ENCODE measurements at places on chromosomes 4 and X.

DNA sequence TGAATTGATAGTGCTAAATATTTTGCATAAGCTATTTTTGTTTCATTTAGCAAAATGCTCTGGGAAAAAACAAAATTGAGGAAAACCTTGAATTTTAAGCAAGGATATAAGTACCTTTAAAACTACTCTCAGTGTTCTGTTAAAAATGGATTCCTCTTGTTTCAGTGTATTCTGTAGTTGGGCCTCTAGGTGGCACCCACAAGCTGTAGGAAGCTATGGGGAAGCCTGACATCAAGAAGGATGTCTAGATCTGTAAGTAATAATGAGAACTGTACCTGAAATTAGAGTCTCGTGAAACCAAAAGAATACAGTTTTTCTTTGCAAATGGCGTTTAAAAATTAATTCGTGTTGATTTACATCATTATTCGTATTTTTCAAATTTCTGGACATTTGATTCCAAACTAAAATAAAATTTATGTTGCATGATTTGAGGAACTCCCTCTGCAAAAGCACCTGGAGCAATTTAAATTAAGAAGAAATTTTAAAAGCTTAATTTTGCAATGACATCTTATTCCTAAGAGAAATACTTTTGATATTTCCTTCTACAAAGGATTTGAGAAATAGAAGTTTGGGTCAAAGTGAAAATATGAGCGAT lies 51.2 kb downstream of the TMPRSS11E start:
- peak; percentile 25 for DNase-seq

DNA sequence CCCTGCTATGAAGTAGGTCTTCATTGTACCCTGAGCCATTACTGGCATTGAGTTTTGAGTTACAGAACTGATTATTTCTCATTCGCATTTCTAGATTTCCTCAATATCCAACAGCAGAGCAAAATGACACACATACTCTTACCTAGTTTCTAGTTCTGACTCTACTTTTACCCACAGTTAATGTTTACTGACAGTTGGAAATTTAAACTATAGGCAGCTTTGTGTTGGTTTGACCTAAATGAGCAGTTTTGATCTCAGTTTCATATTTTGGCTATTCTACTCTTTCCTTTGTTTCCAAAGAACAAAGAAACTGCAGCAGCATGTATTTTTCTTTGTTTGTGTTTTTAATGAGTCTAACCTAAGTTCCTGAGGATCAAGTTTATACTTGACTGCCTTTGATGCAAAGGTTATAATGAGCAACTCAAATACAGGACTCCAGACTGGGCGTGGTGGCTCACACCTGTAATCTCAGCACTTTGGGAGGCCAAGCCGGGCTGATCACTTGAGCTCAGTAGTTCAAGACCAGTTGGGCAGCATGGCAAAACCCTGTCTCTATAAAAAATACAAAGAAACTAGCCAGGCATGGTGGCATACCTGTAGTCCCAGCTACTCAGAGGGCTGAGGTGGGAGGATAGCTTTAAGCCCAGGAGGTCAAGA lies 30.4 kb downstream of the TXK start:
- DNase-seq: no peak

DNA sequence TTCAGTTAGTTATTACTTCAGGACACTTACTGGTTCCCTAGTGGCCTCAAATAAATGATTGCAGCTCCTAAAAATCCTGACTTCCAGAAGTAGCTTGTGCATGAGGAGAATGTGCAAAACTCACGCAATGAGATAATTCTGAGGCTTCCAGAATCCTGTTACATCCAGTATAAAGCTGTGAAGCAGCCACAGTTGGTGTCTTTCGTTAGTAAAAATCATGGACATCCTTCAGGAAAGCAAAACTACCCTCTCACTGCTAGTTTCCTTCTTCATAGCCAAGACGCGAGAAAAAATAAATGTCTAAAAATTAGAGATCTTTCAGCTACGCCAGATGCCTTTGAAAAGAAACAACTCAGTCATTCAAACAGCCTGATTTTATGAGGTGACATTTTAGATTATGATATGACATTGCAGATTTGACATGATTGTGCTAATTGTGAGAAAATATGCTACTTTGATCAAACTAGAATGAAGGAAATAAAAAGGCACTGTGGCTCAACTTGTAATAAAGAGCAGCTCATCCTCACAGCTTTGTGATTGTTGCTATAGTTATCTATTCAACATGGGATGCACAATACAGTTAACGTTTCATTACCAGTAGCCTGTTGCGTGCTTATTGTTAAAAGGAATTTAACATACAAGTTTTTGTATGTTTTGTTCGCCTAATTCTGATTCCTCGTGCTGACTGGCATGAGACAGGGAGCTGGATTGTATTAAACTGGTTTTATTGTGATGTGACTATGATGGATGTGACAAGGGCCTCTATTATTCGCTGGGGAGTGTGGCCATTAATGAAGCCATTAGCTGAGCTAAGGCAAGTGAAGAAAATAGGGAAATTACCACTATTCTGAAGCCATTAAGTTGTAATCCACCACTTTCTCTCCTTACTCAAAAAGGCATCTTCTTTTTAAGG lies 40.5 kb downstream of the AFF2 start:
- no peak for DNase-seq

- no peak for DNase-seq
Measured at GRCh38 chrX:141278306-141278705, 36.0 kb upstream of the SPANXC start.

GRCh38 chrX:23896981-23897380 lies 10.8 kb downstream of the APOO start:
- DNase-seq: no peak

DNA sequence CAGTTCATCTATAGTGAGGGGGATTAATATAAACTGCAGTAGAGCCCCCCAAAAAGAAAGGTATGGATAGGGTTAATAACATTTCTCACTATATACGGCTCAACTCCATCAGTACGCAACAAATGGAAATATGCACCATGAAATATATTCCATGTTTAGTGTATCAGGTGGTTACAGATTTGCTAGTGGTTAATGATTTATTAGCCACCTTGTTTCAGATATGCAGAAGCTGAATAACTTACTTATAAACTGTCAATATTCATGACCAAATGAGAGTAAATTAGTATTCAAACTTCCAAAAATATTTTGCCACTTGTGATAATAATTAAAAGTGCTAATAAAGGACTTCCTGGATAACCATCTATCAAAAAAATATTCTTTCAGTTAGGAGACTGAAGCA lies 14.8 kb downstream of the AMTN start:
- no peak for DNase-seq

GRCh38 chrX:134949271-134949670 lies 41.5 kb upstream of the SMIM10 start:
- DNase-seq: no peak

DNA sequence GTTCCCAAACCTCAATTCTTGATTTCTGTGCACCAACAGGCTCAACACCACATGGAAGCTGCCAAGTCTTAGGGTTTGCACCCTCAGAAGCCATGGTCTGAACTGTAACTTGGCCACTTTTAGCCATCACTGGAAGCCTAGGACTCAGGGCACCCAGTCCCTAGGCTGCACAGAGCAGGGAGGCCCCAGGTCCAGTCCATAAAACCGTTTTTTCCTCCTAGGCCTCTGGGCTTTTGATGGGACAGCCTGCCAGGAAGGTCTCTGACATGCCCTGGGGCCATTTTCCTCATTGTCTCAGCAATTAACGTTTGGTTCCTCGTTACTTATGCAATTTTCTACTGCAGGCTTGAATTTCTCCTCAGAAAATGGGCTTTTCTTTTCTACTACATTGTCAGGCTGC lies 1259.6 kb downstream of the RAPGEF2 start:
- DNase-seq: no peak

- DNase-seq: no peak
Measured at GRCh38 chr4:30536231-30536630, 183.9 kb upstream of the PCDH7 start.

DNA sequence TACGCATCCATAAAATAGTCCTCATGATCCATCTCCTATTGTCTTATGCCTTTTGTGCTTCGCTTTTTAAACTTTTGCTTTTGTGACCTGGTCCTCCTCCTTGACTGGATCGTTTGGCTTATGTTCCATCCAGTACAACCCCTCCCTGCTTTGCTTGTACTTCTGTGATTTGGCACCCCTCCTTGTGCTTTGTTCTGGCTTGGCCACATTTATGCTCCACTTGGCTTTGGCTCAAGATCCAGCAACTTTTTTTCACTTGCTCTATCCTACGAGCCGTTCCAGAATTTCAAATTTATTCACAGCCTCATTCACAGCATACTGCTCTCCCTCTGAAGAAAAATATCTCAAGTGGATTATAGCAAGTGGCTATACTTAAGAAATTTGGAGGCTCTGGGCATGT lies 28.0 kb upstream of the GLRA2 start:
- DNase-seq: no peak

GRCh38 chr4:135594521-135594920 lies 1392.9 kb upstream of the PABPC4L start:
- no peak for DNase-seq

GRCh38 chrX:10474913-10475568 lies 145.3 kb downstream of the MID1 start:
- no peak for DNase-seq

- DNase-seq: no peak
Measured at GRCh38 chrX:115958687-115959359, 211.7 kb upstream of the AGTR2 start.

DNA sequence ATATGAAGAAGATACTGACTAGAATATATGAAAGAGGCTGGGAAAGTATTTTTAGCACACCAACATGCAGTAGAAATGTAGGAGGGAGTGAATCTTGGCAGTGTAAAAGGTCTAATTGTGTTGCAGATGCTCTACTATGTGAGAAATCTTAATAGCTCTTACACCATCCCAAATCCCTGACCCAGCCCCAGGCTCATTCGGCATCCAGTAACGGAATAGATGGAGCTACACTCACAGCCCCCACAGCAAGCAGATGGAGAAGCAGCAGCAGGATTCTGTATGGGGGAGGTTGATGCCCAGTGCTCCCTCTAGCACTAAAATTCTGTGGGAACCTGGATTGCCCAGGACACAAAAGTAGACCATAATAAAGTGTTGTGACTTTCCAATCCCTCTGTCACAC lies 153.2 kb upstream of the PRDX4 start:
- no peak for DNase-seq

- peak; percentile 55 for DNase-seq
Measured at GRCh38 chrX:78945186-78945912, at the start of gene P2RY10. TSS of gene P2RY10 (plus strand) at chrX:78945391. CDS start at chrX:78960521, 15,130 bp downstream.

DNA sequence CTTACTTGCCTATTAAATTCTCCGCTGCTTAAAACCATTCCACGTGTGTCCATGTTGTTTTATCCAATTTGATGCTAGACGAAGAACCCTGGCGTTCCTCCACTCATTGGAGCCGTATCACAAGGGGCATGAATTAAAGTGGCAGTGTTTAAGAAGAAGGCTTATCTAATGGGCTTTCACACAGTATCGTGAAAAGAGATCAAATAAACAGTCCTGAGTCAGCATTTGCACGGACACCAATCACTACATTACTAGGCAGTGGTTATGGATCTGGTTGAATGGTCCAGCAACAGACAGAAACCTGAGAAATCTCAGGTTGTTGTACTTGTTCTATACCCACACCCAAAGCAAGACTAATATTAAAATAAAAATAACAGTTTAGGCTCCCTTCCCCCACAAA lies 671.6 kb downstream of the FAT4 start:
- DNase-seq: no peak

- no peak for DNase-seq
Measured at GRCh38 chr4:52874948-52875347, 12.8 kb downstream of the RASL11B start.

DNA sequence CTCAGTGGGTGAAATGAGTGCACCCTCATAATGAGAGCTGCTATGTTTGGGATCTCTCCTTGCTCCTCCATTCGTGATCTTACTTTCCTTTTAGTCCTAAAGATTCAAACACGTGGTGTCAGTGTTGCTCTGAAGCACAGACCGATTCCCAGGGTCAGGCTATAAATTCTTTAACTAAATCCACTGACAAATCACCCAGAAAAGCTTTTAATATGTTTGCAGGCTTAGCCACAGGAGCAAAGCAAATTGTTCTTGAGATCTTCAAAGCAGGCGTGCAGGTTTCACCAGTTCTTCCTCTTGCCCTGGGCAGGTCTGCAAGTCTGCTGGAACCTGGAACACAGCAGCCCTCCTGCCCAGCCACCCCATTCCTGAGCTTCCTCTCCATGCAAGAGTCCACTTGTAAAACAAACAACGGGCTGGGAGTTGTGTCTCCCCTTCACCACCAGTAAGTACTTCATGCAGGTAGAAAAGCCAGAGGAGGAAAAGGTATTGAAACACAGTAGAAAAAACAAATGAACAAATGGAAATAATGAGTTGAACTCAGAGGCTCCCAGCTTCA lies 70.1 kb upstream of the ENPP6 start:
- DNase-seq: no peak

- DNase-seq: peak; percentile 13
Measured at GRCh38 chr4:9765091-9765490, 16.3 kb upstream of the DRD5 start.

DNA sequence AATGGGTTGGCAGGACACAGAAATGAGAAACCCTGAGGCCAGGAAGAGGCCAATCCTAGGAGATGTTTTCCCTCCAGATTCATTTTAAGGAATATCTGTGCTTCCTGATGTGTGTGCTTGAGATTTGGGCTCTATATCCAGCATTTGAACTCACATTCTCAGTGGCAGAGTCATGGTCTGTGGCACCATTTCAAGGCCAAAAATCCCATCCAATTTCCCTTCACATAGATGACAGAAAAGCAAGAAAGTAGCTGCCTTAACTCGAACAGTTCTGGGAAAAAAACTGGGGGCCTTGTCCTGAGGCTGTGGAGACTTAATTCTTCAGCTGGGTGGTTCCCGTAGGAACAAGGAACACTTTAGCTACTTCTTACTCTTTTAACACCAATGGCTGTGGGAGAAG lies 27.4 kb downstream of the TAF7L start:
- DNase-seq: no peak

DNA sequence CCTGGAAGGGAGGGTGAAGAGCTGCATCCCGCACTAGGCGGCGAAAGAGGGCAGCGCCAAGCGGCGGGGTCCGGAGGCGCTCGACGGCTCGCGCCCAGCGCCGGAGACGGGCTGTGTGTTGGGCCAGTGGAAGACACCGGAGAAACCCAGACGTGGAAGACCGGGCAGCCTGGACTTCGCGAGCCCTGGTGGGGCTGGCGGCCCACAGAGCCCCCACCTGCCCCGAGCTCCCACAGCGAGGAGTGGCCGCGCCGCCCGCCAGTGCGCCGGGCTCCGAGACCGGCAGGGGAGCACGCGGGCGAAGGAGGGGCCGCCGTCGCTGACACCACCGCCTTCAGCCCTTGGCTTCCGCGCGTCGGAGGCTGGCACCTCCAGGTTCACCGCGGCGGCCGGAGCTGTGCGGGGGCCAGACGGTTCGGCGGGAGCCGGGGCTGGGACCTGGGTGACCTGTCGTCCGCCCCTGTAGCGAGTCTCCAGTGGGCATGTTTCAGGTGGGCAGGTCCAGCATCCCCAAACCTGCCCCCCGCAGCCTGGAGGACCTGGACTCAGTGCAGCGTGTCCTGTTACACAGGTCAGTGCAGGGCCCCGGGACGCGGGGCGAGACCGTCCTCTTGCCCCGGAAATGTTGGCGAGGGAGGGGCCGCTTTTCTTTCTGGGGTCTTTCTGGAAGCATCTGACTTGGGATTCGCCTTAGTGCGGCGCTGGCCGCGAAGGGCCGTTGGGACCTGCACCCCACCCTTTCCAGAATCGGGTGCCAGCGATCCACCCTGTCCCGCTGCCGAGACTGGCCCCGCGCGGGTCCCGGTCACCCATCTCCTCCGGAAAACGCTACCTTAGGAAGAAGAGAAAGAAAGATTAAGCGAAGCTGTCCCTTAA lies 9.6 kb upstream of the INTU start:
- no peak for DNase-seq

- no peak for DNase-seq
Measured at GRCh38 chr4:15400226-15400625, 27.6 kb upstream of the C1QTNF7 start.

- DNase-seq: peak; percentile 43
Measured at GRCh38 chr4:56958111-56958517, 19.3 kb downstream of the NOA1 start.
